ENCODE measurements at places on chromosomes 6 and 20.

DNA sequence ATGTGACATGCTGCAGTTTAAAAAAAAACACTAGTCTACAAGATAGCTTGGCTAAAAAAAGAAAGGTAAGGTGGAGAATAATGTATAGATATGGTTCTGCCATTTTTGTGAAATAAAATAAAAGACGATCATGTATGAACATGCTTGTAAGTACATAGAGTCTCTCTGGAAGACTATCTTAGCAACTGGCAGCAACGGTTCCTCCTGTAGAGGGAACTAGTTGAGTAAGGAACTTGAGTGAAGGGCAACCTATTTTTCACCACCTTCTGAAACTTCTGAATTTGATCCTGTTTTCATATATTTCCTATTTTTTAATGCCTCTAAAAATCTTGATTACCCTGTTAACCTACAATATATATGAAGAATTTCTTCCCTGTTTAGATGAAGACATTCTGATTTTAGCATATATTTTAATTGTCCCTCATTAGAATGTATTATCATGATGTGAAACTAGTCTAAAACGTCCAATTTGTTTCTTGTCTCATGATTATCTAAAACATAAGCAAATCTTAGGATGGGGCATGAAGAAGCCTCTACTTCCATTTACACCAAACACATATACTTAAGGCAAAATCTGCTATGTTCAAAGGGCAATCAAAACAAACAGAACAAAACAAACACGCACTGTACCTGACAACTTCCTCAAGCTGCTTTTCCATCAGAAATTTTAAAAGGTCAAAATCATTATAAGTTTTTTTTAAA, 202.5 kb downstream of the ISM1 start:
- DNase-seq, result no peak

DNA sequence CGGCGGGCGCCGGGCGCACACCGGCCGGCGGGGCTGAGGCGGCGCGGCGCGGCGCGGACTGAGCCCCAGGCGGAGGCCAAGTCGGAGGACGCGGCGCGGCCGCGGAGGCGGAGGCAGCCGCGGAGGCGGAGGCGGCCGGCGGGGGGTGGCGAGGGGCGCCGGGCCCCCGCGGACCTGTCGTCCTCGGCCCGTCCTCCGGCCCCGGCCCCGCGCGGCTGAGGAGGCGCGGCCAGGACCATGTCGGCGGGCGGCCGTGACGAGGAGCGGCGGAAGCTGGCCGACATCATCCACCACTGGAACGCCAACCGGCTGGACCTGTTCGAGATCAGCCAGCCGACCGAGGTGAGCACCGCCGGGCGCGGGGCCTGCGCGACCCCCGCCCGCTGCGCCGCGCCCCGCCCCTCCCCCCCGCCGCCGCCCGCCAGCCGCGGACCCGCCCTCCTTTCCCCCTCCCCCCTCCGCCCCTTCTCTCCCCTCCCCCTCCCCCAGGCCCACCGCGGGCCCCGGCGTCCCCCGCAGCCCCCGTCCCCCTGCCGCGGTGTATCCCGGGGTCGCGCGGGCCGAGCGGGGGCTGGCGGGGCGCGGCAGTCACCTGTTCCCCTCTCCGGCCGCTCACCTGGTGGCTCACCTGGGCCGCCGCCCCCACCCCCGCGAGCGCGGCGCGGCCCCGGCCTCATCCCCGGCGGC, at the start of gene AFDN:
TSS of gene AFDN (plus strand) at position 16 of the 687 bp plus-strand sequence. CDS start at position 238, 222 bp downstream.
- DNase-seq, result no peak

DNA sequence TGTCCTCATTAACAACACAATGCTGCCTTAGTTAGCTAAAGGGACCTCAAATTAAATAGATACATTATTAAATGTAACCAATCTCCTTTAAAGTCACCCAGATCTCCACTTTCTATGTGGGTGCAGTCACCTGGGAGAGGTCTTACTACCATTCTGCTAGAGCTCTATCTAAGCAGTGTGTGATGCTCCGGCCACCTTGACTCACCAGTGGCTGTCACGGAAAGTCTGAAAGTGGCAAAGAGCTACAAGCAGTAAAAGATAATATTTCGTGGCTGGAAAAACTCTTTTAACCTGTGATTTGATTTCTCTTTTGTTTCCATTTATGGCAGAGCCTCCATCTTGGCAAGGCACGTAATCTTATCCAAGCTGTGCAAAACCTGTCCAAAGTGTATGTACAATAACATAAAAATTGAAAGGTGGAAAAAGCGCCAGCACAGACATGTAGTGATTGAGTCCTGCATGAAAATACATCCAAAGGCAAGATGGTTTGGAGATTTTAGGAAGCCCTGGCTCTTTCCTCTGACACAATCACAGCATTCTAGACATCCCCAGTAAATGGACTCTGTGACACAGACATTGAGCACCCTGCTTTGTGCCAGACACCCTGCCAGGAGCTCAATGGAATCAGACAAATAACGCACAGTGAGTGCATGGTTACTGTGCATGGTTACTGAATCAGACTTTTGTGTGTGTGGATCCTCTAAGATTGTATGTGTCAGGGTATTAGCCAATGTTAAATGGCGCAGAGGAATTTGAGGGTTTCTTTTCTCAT, 116.6 kb downstream of the ADAT2 start:
- no peak for DNase-seq

DNA sequence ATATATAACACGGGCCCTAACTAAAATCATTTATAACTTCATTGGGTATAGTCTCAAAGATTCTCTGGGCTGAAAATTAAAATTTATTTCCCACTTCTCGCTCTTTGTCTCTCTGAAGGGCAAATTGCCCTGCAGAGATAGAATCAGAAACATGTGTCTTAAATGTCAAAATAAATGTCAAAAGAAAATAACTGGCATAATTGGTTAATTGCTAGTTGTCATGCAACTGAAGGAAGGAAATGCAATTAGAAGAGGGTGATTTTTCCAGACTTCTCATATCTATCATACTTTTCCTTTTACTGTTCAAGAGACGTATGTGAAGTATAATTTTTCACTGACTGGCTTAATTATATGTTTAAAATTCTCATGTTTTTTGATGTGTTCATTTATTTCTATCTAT, 80.3 kb upstream of the HMGCLL1 start:
- DNase-seq, result no peak

GRCh38 chr20:9149796-9150195, 80.9 kb downstream of the PLCB4 start:
- no peak for DNase-seq

DNA sequence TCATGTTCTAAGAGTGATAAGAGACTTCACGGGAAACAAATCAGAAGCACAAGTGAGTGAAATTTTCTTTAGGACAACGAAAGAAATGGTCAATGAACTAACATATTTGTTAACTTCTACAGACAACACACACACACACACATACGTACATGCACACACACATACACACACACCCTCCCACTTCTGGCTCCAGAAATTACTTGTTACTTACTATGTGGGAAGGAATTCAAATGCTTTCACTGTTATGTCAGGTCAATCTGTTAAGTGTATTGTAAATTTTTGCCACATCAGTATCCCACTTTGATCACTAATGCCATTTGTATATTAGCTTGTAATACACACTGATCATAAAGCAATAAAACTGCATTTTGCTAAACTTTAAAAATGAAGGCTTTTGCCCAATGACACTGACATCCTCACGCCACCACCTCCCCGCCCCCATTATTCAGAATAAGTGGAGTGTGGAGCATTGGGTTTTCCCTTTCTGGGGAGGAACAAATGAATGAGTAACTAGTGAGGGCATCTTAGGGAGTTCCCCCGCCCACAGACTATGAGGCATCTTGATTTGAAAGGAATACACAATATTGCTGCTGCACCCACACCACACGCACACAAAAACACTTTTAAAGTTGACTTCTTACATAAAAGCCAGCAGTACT, 76.2 kb downstream of the ATXN1 start:
- DNase-seq, result peak; percentile 65

GRCh38 chr6:14612016-14612980, 494.7 kb downstream of the CD83 start:
- no peak for DNase-seq

DNA sequence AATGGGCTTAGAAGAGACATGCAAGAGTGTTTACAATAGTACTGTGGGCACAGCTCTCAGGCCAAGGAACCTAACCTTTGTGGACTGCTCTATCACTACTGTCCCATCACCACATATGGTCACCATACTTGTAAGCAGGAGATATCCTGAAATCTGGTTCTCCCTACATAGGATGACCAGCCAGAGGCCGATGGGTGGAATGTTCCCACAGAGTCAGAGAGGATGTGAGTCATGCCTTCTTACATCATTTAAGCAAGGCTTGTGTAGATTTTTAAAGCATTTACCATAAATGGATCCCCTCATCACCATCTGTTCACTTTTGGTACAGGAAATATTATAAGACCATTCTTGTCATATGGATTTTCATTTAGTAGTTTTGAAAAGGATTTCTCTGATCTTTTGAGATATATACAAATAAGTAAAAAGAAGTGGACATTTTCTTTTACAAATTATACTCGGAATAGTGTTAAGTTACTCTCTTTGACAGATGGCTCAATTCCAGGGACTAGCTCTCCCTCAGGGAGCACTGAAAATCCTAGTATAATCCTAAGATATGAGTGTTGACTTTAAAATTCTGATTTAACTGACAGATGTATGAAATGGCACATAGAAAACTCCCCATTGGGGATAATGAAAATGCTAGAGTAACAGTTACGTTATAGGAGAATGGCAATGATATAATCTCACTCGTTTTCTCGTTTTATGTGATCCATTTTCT, 6.6 kb downstream of the HTR1B start:
- no peak for DNase-seq

GRCh38 chr20:32455901-32456701, 98.0 kb downstream of the ASXL1 start:
- no peak for DNase-seq

Data from CD4-positive, alpha-beta T cell treated with Interleukin-1 beta for 1 hour (primary cell).